ENCODE measurements at places on chromosomes 11 and 22.
A peak's percentile ranks its signal among the peaks of the same experiment; 100 is the strongest.

GRCh38 chr11:123547180-123547579 lies 107.2 kb downstream of the SCN3B start:
- no peak for DNase-seq

DNA sequence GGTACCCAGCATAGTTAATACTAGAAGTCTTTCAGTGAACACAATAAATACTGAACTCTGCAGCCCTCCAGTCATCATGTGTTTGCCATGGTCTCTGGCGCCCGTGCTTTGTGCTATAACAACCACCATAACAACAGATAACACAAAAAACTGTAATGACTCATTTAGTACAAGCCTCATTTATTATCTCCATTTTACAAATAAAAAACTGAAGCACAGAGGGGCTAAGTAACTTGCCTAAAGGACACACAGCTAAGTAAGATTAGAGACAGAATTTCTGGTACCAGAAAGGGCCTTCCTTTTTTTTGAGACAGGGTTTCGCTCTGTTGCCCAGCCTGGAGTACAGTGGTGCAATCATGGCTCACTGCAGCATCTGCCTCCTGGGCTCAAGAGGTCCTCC lies 19.5 kb downstream of the RBFOX2 start:
- no peak for DNase-seq

DNA sequence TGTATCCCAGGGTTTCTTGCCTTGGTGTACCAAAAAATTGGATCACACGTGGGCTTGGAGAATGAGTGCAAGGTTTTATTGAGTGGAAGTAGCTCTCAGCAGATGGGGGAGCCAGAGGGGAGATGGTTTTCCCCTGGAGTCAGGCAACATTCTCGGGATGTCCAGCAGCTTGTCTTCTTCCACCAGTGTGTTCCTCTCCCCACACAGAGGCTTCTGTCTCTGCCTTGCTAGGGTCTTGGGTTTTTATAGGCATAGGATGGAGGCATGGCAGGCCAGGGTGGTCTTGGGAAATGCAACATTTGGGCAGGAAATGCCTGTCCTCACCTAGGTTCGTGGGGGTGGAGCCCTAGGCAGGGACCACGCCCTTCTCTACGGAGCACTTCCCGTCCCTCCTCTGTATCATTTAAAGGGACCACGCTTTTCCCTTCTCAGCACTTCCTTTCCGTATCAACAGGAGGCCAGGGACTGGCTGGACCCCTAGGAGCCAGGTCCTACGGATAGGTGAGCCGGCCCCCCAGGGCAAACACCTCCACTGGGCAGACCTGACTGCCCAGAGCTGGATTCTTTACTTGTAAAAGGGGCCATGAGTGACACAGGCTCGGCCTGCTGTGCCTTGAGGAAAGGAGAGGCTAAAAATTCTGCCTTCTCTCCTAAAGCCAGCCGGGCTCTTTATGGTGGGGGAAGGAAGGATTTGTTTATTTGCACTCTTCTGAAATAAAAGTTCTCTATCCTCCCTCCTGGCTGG lies 55.3 kb upstream of the CCDC188 start:
- DNase-seq: no peak

DNA sequence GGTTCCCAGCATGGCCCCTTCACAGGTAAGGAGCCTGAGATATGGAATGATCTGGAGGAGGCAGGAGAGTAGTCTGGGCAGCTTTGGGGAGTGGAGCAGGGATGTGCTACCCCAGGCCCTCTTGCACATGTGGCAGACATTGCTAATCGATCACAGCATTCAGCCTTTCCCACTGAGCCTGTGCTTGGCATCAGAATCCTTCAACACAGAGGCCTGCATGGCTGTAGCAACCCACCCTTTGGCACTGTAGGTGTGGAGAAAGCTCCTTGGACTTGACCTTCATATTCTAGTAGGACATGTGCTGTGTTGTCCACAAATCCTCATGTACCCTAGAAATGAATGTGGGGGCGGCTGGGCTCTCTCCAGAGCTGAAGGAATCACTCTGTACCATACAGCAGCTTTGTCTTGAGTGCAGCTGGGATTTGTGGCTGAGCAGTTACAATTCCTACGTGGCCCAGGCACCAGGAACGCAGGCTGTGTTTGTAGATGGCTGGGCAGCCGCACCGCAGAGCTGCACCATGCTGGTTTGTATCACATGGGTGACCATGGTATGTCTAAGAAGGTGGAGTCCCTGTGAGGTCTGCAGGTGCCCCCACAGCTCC lies 21.8 kb upstream of the PPP6R3 start:
- DNase-seq: no peak

GRCh38 chr11:19872512-19873145 lies 160.0 kb downstream of the NAV2 start:
- DNase-seq: peak; percentile 45

DNA sequence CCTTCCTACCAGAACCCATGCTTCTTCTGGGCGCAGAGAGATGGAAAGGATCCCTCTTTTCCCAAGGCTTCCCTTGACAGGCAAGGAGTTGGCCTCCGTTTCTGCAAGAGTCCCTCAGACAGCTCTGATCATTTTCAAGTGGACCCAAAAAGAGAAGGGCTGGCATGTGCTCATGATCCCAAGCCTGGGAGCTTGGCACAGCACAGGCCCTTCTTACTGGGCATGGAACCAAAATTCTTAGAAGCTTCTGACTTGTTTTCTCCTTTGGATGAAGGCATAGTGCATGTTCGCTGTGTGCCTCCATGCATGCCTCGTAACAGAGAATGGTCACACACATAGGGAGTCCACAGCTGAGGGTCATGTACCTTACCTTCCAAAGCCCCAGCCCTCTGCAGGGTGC lies 449.6 kb downstream of the MIAT start:
- DNase-seq: no peak

DNA sequence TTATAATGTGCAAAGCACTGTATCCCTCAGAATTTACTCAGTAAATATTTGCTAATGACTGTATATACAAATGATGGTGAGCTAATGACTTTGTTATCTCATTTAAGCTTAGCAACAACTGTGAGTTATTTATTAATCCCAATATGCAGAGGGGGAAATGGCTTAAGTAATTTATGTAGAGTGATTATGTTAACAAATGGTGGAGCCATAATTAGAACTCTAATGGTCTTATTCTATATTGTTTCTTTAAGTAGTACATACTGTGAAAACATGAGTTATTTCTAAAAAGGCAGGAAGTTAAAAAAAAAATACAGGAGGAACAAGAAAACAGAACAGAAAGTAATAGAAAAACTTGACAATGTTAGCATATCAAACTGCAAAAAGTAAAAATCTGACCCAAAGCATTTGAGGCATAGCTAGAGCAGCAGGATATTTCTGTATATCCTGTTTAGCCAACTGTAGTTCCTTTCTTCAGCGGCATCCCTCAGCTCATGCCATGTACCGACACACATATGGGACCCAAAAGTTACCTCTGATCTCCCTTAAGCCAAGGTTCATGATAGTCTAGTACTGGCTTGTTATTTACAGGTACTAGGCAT lies 94.2 kb downstream of the FCHSD2 start:
- peak; percentile 67 for DNase-seq

GRCh38 chr11:114165326-114166230 lies 106.1 kb downstream of the ZBTB16 start:
- no peak for DNase-seq

GRCh38 chr22:32864041-32864440 lies 62.5 kb downstream of the TIMP3 start:
- no peak for DNase-seq

GRCh38 chr22:17767233-17768065 lies 6.8 kb downstream of the BID start:
- DNase-seq: no peak

DNA sequence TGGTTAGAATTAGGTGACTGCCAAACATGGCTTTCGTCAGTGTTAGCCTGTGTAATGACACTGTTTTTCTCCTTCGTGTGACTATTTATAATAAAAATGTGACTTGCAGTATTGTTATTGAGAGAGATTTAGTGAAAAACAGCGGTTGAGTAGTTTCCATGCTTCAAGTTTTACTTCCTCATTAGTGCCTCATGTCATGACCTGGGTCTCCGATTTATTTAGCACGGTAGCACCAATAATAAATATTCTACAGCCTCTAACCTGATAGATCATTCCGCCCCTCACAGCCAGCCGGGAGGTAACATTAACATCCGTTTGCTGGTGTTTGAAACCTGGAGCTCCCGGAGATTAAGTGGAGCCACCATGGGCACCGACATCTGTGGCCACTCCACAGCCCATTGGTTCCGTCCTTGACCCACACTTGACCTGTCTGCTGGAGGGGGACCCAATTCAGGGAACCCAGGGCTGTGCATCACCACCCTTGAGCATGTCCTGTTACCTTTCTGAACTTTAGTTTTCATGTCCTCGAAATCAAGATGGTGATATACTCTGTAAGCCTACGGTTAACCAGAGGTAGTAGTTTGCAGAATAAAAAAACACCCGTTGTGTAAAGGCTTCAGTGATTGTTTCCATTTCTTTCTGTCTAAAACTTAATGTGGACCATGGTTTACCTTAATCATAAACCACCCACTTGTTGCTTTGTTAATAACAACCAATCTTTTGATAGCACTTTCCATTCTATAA lies 104.1 kb downstream of the ATXN10 start:
- DNase-seq: no peak

DNA sequence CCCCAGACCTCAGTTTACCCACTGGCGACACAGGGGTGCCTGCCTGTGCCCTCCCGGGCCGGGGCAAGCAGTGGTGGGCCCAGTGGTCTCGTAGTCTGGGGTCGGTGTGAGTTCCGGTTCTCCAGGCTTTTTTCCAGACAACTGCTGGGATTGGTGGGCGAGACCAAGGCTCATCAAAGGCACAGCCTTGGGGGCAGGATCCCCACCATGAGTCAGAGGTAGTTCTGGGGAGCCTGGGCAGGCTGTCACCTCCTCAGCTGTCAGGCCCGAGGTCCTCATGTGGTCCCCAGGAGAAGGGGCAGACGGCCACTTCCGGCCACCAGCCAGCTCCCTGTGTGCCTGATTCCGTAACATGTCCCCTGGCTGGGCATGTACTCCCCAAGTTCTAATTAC lies 827 bp upstream of the MUC2 start:
- DNase-seq: no peak

- DNase-seq: no peak
These were observed 346.6 kb downstream of the BRD1 start for GRCh38 chr22:49480896-49481658.

DNA sequence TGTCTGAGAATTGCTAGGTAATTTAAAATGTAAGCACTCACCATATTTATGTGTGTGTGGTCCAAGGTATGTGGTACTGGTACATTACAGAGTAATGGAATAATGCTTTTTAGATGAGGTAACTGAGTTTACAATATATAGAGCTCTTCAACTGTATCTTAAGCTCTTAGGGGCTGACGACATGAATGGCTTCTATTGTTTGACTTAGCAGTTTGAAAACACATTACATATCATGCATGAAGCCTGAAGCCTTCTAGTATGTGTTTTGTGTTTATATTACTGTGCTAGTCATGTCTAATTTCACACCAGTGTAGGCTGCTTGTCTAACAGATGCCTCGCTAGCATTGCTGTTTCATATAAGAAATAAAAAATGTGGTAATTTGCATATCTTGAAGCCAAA lies 37.2 kb downstream of the GAS2 start:
- DNase-seq: no peak

- no peak for DNase-seq
These were observed 368.8 kb upstream of the KIRREL3 start for GRCh38 chr11:127369356-127369755.

Measured in NCI-H2081 treated with DMSO at 0.1 percent for 48 hours (cell line).